ENCODE measurements at places on chromosomes 3 and 15. TPM values are rescaled to one million over a fixed set of nuclear protein-coding genes. Genes with fewer than 3 reads are reported as not detected.

MEX3B gene
- total RNA-seq = 1.8 TPM

FOXB1 gene
- 0.13 TPM for total RNA-seq

TNNC1 gene
- total RNA-seq = 7.1 TPM

DNA sequence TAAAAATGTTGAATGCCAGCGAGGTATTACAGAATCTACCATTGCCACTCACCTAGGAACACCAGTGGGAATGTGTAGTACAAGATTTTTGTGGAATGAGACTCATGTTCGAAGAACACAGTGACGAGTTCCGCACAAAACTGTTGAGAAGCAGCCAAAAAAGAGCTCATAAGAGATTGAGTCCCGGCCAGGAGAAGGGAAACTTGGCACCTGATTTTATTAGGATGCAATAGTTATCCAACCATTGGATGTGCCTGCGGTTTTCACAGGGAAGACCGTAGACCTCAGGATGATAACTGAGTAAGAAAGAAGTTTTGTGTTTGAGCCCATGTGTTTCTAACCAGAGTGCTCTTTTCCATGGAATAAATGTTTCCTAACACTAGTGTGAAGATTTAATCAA is 88.9 kb downstream of the PTPRG start:
- DNase-seq = no peak

GRCh38 chr3:111724694-111725093 is 129.5 kb upstream of the ZBED2 start:
- no peak for DNase-seq

All from naive thymus-derived CD8-positive, alpha-beta T cell (primary cell).